Temporal lobe (tissue), 4 donors: ENCODE measurements at places on chromosomes 6 and 20. TPM values are rescaled to one million over a fixed set of nuclear protein-coding genes. Genes with fewer than 3 reads are reported as not detected.

Gene CPNE5
- total RNA-seq, result 12.3 TPM

Gene TGM3
- total RNA-seq, result 0.25 TPM

Gene CAGE1
- not detected for total RNA-seq

Gene EPB41L1
- 94.7 TPM for total RNA-seq

Gene RIPOR2
- 21.4 TPM for total RNA-seq

Gene OPN5
- total RNA-seq, result not detected

Gene MOG
- total RNA-seq, result 0.25 TPM

Gene GSTA4
- 93.4 TPM for total RNA-seq

Gene FKBP1C
- not detected for total RNA-seq

Gene SAMD3
- 6.1 TPM for total RNA-seq

Gene AHI1
- total RNA-seq, result 36.1 TPM

Gene GLP1R
- under 0.01 TPM for total RNA-seq

Gene ZNF831
- total RNA-seq, result under 0.01 TPM

Gene SYNGAP1
- total RNA-seq, result 36.4 TPM

Gene NNAT
- total RNA-seq, result 345 TPM

Gene BEND6
- 14.5 TPM for total RNA-seq

Gene WFDC5
- total RNA-seq, result not detected

Gene OR2B6
- not detected for total RNA-seq

Gene SLCO4A1
- 1.7 TPM for total RNA-seq

Gene DEFB118
- total RNA-seq, result not detected

Gene CRISP2
- total RNA-seq, result 0.49 TPM

Gene RSPO4
- not detected for total RNA-seq

Gene EEF1A2
- 209 TPM for total RNA-seq

Gene SLA2
- total RNA-seq, result under 0.01 TPM

Gene TNXB
- total RNA-seq, result 10.1 TPM

Gene SPATS1
- total RNA-seq, result not detected

Gene THEMIS
- 0.25 TPM for total RNA-seq

Gene SLC2A10
- 5.4 TPM for total RNA-seq

Gene RGS17
- total RNA-seq, result 81.4 TPM

Gene SLC35D3
- total RNA-seq, result 0.25 TPM

Gene CLDN20
- not detected for total RNA-seq

Gene RUNX2
- 0.49 TPM for total RNA-seq

Gene DDO
- total RNA-seq, result 0.25 TPM

Gene CD93
- total RNA-seq, result 11.3 TPM

Gene PNLDC1
- not detected for total RNA-seq

Gene PKHD1
- under 0.01 TPM for total RNA-seq

Gene PCSK2
- 11.6 TPM for total RNA-seq

Gene DYNLT1
- total RNA-seq, result 46.5 TPM

Gene SLC17A3
- total RNA-seq, result not detected

Gene RXRB
- 20.7 TPM for total RNA-seq
